Kidney epithelial cell (primary cell): ENCODE measurements at places on chromosomes 4 and X.

GRCh38 chr4:148787831-148788477 lies 345.7 kb upstream of the NR3C2 start:
- peak; percentile 56 for DNase-seq

DNA sequence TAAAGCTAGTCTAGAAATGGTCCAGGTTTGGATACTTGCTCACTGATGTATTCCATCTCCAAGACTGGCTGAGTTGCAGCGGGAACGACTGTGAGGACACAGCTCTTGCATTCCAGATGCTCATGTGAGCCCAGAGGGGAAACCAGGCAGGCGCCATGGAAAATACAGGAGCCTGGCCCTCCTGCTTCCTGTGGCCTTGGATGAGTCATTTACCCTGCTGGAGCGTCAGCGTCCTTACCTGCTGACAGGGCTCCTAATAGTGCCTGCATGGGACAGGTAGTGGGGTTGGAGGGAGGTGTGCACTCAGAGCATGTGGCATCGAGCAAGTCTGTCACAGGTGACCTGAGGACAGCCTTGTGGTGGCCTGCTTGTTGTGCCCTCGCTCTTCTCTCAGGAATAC lies 69.4 kb downstream of the NSG1 start:
- DNase-seq, result peak; percentile 14

DNA sequence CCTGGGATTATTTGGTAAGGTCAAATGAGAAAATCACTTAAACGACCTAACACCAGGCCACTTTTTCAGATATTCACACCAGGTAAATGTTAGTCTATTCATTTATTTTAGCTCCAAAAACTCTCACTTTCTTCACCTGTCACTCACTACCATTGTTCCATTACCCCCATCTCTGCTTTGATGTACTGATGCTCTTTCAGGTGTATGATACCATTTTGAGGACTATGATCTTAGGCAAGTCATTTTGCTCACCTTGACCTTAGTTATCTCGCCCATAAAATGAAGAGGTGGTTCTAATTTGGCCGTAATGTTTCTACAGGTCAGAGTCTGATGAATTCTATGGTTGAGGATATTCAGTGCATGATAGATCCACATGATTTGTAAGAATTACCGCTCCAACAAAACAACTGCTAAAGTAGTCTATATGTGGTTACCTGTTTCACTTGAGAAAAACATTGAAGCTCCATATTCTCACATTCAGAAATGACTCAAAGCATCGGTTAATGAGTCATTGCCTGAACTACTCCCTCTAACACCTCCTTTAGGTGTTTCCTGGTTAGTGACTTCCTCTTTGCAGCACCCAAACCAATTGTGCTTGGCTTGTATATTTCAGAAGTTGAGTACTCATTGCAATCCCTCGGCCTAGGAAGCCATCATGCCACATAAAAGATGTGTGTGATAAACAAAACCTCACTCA lies 4.5 kb downstream of the DTHD1 start:
- peak; percentile 41 for DNase-seq

DNA sequence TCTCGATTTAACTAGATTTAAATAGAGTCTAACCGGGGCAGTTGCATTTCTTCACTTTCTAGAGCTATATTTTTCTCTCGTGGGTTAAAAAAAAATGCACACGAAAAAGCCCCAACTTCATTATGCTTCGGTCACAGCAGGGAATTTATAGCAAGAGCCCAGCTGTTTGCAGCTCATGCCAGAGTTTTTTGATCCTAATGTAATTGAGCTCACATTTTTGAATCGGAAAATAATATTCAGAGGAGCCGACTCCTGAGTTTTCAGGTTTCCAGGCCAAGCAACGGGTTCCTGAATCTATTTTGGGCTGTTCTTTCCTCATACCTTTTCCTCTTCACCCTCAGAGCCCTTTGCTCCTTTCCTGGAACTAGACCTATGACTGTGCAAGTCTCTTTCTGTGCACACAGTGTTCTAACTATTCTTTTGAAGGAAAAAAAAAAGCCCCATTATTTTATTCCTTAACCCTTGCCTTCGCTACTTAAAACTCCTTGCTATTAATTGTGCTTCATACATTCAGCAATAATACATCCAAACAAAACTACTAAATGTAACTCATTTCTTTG lies 27.5 kb upstream of the ESX1 start:
- no peak for DNase-seq

- DNase-seq, result no peak
Measured at GRCh38 chrX:101383679-101384205, 2.2 kb downstream of the BTK start.

DNA sequence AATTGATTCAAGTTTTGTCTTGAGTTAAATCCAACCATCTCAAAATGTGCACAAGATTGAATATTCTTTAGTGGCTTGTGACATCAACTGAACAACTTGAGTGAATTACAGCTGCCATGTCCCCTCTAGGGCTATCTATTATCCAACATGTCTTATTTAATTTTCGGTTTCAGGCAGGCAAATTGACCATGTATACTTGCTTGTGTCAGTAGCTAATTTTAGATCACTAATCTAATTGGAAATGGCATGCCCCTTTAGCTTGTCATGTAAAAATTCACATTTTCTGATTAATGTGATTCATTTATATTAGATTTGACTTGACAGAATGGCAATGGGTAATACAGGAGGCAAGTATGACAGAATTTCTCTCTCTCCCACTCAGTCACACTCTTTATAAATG lies 93.2 kb upstream of the NR0B1 start:
- no peak for DNase-seq

GRCh38 chr4:160350944-160351343 lies 1248.1 kb downstream of the RAPGEF2 start:
- no peak for DNase-seq

DNA sequence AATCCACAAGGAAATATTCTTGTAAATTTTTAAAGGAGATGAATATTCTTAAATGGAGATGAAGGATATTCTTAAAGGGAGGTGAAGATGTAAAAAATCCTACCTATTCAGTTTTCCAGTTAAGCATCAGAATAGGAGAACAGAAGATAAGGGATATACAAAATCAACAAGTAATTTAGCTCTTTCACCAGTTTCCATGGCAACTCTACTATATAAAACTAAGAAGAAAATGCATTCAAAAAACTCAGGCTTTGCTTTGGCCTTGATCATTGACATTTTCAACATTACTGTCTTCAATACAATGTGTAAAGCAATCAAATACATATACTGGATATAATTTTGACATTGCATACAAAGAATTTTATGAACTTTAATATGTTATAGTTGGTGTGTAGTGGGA lies 622.7 kb upstream of the GRID2 start:
- no peak for DNase-seq

- DNase-seq, result no peak
Measured at GRCh38 chr4:101071241-101071640, 276.1 kb downstream of the PPP3CA start.

DNA sequence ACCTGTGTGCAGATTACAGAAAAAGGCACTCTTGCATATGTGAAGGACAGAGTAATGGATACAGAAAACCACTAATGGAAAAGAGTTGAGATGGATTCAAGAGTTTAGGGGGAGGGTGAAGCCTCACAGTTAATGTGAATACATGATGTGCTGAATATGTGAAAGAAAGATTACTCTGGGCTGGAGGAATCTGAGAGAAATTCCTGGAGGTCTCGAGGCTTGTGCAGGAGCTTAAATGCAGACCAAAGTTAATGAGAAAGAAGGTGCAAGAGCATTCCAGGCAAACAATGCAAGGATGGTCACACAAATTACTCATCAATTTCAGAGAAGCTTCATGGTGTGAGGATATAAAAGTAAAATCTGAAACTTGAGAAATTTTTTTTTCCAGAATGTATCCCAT lies 768.8 kb downstream of the STPG2 start:
- no peak for DNase-seq

DNA sequence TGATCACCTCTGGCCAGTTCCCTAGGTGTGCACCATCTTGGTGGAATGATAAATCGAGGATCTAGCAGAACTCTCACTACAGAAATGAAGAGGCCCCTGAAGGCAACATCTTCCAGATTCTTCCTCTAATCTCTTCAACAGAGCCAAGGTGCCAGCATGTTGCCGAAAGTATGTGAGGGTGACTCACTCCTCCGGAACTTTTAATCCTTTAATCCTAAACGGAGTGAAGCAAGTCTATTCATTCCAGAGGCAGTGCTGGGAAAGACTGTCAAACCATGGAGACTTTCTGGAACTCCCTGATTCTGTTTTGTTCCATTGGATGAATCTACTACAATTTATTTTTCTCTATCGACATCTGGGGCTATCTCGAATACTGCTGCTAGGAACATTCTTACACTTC lies 68.7 kb downstream of the SUPT20HL2 start:
- no peak for DNase-seq

- DNase-seq, result no peak
Measured at GRCh38 chr4:152815078-152815477, 35.3 kb downstream of the ARFIP1 start.

DNA sequence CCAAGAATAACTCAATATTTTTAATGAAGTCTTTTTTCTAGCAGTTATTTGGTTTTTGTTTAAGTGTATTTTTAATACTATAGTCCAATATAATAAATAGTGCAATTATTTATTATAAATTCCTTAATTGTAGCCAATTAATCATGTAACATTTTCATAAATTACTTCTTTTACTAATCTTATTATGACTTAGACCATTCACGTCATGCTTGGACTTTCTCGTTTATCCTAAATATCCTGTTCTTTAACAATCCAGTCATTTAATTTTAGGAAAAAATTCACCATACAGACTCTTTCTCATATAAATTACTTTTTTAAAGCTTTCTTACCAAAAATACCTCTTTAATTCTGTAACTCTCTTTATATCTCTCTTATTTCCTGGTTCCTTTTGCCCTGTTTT lies 350.1 kb downstream of the AR start:
- DNase-seq, result no peak

DNA sequence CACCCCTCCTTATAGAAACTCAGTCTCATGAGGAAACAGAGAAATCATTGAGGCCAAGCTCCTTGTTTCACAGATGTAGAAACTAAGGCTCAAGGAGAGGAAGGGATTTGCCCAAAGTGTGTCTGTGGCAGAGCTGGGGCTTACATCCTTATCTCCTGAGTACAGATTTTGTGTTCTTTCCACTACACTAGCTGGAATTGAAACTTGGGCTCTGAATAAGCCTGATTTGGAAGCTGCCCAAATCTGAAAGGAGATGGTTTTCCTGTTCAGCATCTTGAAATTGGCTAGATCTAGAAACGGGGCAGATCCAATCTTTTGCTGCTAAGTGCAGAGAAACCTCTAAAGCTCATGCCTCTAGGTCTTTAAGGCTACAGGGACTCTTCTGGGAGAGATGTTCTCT lies 24.3 kb downstream of the AWAT2 start:
- no peak for DNase-seq

GRCh38 chr4:137125011-137125410 lies 407.3 kb downstream of the PCDH18 start:
- DNase-seq, result no peak

DNA sequence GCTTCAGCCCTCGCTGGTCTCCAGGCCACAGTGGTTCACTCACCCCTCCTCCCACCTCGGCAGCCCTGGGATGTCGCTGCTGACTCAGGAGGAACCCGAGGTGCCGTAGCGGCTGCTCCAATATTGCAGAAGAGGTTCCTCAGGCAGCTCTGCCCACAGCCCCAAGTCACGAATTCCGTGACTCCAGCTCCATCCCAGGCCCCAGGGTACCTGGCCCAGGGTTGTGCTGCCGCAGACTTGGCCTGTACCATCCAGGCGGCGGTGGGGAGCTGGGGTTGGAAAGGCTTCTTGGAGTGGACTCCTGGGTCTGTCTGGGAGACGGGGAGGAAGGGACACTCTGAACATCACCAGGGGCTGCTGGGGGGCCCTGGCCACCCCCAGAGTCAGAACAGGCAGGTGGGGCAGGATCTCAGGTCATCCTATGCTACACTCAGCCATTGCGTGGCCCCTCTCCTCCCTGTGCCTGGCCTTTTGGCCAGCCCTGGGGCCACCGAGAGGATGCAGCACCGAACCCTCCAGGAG lies 728 bp upstream of the HGFAC start:
- DNase-seq, result no peak

DNA sequence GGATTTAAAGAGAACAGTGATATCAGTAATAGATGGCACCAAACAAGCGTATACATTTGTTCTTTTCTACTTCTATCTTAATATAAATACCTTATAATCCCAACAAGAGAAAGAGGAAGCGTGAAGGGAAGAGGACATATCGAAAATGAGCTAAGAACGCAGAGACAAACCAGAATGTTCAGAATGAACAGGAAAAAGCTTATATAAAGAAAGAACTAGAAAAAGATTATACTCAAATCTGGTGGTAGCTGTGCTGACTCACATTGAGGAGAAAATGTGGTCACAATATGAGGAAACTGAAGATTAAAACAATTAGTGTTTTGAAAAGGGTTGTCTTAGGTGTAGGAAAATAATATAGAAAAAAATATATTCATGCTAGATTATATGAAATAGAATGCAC lies 2.0 kb upstream of the GPR34 start:
- DNase-seq, result no peak

DNA sequence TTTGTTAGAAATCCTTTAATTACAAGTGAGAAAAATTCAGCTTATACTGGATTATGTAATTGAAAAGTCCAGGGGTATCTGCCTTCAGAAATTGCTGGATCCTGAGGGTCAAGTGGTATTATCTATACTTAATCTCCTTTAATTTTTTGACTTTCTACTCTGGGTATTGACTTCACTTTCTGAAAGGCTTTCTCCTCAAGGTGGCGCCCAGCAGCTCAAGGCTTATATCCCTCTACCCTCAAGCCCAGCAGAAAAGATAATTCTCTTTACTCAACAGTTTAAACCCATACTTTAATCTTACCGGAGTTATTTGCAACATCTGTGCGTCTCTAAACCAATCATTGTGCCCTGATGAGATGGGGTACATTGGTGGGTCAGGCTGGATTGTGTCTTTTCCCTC lies 129.5 kb downstream of the LARP7 start:
- no peak for DNase-seq

GRCh38 chr4:19324184-19324583 lies 927.5 kb upstream of the SLIT2 start:
- DNase-seq, result no peak

- DNase-seq, result no peak
Measured at GRCh38 chr4:22412013-22412412, 103.9 kb downstream of the ADGRA3 start.

GRCh38 chr4:38663801-38664705 lies at the start of gene KLF3:
TSS of gene KLF3 (plus strand) at chr4:38664199. CDS start at chr4:38680626, 16,427 bp downstream.
- no peak for DNase-seq

- no peak for DNase-seq
Measured at GRCh38 chr4:78513411-78513975, 38.1 kb upstream of the ANXA3 start.

DNA sequence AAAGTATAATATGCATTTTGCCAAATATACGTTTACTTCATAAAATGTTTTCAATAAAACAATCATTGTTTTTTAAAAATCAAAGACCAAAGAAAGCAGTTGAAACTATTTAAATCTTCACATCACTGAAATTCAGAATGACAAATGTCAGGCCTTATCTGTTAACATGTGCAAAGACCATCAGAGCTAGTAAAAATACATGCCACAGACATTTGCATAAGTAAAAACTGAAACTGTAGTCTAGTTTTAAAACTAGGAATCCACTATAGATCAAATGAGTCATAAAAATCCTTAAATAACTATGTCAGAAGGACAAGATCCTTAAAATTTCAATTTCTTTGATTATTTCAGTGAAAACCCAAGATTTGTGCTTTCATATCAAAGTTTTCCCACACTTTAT lies 24.8 kb downstream of the KLHL15 start:
- no peak for DNase-seq
